Activated CD8-positive, alpha-beta memory T cell treated with anti-CD3 and anti-CD28 coated beads for 48 hours (primary cell): ENCODE measurements at places on chromosomes 13 and 19.
A peak's percentile ranks its signal among the peaks of the same experiment; 100 is the strongest.

DNA sequence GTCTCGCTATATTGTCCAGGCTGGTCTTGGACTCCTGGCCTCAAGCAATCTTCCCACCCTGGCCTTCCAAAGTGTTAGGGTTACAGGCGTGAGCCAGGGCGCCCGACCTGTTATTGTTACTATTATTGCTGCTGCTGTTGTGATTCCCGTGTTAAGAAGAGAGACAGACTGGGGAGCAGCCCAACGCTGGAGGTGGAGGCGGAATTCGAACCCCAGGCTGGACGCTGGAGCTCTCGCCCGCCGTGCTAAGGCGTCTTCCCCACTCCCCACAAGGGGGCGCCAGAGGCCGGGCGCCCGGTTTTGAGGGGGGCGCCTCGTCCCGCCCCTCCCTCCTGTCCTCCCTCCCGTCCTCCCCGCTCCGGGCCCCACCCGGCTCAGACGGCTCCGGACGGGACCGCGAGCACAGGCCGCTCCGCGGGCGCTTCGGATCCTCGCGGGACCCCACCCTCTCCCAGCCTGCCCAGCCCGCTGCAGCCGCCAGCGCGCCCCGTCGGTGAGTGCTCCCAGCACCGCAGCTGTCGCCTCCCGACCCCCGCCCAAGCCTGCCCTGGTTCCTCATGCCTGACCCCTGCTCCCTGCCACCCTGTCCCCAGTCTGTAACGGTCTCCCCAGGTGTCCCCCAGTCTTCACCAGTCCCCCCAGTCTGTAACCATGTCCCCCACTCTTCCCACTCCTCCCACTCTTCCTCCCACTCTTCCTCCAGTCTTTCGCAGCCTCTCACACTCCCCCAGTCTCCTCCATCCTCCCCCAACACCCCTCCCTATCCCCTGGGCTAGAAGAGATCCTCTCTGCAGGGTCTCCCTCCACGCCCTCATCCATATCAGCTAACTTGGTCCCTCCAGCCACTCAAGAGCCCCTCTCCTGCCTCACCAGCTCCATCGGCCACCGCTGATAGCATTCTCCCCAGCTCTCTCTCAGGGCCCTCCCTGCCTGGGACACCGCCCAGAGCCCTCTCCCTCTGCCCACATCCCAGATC, at the start of gene EHD2:
Gene EHD2, plus strand, starts transcription at position 377 of the 976 bp plus-strand sequence. CDS start 3,191 bp downstream, outside the sequence.
- peak; percentile 47 for DNase-seq

DNA sequence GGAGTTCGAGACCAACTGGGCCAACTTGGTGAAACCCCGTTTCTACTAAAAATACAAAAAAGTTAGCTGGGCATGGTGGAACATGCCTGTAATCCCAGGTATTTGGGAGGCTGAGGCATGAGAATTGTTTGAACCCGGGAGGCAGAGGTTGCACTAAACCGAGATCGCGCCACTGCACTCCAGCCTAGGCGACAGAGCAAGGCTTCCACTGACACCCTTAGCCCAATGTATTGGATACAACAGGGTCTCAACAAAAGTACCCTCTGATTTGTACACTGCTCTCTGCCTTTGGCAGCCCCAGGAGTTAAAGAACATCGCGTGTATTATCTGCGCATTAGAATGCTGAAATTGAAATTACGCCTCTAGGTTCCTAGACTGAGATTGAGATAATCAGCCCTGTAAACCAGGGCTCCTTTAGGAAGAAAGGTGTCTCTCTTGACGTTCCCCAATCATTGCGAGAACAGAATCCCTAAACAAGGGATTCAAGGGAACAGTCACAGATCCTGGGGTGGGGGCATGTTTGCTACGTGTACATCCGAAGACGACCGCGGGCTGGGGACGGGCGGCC, 21.9 kb downstream of the IPO5 start:
- no peak for DNase-seq

DNA sequence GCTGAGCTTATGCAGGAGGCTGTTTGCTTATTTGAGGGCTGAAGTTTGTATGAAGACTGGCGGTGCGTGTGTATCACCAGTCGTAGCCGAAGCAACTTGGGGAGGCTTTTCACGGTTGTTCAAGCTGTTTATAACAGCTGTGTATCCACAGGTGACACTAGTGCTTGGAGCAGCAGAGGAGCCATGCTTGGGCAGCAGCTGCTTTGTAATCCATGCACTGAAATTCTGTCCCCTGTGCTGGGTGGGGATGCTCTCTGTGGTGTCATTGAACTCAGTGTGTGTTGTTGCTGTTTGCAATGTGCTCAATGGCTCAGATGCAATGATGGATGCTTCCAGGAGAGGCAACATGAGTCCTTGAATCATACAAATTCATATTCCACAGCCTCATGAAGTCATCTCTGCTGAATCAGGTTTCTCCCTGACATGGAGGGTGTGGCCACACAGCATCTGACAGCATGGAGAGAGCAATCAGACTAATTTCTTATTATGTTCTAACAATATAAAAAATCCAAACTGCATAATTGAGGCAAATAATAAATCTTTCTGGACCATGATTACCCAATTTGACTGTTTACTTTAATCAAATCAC, 18.8 kb upstream of the GTF3A start:
- no peak for DNase-seq

GRCh38 chr19:3576696-3577443, 4.1 kb downstream of the HMG20B start:
- DNase-seq = no peak

DNA sequence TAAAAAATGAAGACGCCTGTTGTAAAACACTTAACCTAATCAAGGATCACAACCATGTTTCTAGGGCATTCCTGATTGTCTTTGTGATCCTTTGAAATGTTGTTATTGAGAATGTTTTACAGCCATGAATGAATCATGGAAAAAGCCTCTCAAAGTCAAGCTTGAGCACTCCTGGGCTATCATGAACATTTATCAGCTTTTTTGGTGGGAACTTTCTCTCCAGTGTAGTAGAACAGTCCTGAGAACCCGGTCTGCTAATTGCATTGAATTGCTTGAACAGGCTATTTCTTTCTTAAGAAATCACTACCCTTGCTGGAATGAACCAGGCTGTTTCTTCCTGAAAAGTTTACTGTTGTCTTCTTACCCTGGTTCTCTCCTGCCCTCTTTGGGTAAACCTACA, 516.5 kb downstream of the FGF9 start:
- DNase-seq = no peak

DNA sequence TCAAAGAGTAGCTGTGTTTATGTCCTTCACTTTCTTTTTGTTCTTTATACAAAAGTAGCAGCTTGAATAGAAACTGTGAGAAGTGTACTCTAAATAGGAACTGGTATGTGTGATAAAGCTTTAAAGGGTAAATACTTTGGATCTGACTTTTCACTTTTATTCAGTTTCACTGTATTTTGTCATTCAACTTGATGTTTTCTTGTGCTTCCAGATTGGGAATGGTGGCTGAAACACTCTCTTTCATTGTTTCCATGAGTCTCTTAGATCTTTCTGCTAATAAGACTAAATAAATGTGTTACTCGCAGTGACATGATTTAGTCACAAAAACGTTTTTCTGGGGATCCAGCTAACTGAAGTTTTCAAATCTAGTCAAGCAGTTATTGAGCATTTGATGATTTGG, 133.2 kb downstream of the GPC5 start:
- DNase-seq = no peak

DNA sequence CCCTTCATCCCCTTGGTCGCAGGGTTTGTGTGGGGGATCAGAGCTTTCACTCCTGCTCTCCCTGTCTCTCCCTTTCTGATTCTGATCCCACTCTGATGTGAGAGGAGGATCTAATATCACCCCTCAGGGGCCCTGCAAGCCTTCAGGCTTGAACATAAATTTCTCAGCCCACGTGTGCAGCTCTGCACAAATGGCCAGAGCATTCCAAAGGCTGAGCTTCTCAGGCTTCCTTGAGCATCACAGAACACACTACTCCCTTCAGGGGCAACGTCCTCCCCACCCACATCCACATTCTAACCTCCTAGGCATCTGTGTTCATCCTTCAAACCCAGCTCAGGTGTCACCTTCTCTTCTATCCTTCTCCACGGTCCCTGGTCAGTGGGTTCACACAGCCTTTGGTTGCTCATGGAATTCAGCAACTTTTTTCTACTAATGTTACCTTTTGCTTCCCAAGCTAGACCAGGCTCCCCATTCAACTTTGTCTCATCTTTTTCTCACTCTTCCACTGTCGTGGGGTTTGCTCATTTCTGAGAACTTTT, 24.4 kb upstream of the DOCK9 start:
- no peak for DNase-seq
